Stimulated activated CD4-positive, alpha-beta T cell treated with anti-CD3 and anti-CD28 coated beads, Interleukin-12 subunit alpha, Interleukin-12 subunit beta, amount 100 ng/mL, for 24 hours (primary cell): ENCODE measurements at places on chromosomes 3 and 15.

- no peak for DNase-seq
These were observed 1.1 kb downstream of the PLXNB1 start for GRCh38 chr3:48428572-48429316.

- DNase-seq, result no peak
These were observed 13.2 kb downstream of the DPH3 start for GRCh38 chr3:16251316-16252085.

- no peak for DNase-seq
These were observed 11.1 kb upstream of the CDV3 start for GRCh38 chr3:133562376-133562775.

DNA sequence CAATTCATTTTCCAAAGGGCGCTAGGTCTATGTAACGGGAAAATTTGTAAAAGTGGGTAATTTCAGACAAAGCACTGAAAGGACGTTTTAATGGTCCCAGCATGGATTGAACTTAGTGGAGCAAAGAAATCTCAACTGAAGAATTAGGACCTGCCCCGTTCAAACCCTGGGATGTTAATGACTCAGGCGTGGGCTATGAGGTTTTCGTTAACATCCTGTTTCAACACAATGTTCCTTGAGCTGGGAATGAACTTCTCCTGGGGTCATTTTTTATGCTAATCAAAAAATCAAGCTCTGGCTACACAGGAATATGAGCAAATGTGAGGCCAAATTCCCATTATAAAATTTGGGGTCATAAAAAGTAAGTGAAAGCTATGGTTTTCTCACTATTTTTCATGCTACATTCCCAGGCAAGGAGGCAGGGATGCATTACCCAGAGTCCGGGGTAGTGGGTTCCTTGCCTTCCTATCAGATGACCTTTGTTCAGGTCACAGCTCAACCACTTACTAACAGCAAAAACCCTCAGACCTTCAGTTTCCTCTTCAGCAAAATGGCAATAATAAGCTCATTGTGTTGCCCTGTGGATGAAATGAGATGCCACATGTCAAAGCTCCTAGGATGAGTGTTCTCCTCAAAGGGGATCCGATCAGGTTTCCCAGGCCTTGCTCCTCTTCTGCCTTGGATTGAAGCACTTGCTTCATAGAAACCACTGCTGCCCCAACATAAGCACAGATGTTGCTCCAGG is 271.4 kb downstream of the ARRDC4 start:
- no peak for DNase-seq

GRCh38 chr3:23760325-23760724 is 45.4 kb upstream of the UBE2E1 start:
- no peak for DNase-seq

- DNase-seq, result no peak
These were observed 1137.3 kb upstream of the CADM2 start for GRCh38 chr3:83821506-83821905.

GRCh38 chr3:85208650-85209049 is 249.9 kb downstream of the CADM2 start:
- no peak for DNase-seq

DNA sequence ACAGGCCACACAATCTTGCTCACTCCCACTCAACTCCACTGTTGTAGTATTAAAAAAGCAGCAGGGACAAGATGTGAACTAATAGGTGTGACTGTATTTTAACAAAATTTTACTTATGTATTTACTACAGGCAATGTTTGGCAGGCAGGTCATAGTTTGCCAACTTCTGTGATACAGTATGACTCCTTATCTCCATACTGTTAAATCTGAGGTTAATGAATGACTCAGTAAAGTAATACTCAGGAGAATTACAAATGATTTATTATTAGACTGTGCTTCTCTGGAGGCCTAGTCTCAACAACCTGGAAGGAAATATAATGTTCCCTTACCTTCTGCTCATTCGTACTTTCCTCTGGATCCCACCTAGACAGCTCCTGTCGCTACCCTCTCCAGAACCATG is 258.6 kb upstream of the KCNMB2 start:
- no peak for DNase-seq

- no peak for DNase-seq
These were observed 2.1 kb upstream of the HACD2 start for GRCh38 chr3:123586968-123587367.

DNA sequence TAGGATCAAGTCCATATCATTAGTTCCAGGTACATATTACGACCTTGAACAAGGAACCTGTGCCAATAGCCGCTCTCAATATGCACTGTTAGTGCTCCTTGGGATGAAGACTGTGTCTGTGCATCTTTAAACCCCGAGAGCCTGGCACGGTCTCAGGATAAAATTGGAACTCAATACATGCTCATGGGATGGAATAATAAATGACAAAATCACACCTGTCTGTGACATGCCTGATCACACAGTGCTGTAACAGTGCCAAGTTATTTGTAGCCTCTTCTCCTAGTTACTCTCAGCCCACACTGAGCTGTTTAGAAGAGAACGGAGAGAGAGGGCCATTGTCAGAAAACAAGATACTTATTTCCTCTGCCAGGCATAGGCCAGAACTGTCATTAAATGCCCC is 82.2 kb downstream of the SSR3 start:
- DNase-seq, result no peak

DNA sequence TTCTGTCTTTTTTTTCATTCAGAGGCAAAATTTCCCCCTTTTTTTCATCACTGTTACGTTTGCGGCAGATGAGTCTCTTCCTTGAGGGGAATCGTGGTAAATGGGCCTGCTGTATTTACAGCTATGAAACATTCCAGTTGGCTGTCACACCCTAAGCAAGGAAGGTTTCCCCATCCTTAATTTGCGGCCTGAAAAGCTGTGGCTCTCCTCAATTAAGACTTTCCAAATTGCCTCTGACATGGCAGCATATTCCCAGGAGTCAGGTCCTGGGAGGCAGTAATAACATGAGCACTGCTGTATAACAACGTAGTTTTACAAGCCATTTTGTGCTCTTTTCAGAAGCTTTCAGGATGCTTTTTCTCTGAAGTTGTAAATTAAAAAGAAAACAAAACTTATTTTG is 420.9 kb downstream of the LPP start:
- DNase-seq, result no peak

GRCh38 chr3:69297501-69297900 is 88.4 kb downstream of the FRMD4B start:
- DNase-seq, result no peak

DNA sequence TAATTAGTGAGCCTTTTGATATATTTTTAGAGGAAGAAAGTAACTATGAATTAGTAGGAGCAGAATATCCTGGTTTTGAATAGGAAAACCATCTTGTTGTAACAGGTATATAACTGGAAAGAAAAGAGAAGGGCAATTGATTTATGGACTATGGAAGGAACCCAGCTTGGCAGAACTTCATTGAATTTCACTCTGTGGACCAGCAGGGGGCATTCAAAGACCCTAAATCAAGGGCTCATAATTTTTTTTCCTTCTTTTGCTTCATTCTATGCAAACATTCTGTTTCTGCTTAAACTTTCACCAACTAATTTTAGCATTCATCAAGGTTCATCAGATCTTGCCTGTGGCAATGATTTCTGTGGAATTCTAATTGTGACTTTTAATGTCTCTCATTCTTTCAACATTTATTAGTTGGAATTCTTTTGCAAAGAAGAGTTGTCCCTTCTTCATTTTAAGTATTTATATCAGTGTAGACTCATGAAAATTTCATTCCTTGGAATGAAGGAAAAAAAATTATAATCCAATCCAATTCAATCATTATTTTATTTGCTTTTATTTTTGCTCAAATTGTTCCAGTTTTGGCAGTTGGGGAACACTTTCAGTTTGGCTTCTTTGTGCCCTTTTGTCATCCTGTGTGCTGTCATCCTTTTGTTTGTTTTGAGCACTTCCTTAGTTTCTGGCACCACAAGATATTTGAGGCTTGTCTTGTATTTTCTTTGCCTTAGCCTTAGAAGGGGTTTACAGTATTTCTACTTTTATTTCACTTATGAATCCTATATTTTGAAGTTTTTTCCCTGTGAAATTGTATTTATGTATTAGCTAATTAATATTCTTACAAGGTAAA is 30.4 kb downstream of the NXPE3 start:
- DNase-seq, result no peak

DNA sequence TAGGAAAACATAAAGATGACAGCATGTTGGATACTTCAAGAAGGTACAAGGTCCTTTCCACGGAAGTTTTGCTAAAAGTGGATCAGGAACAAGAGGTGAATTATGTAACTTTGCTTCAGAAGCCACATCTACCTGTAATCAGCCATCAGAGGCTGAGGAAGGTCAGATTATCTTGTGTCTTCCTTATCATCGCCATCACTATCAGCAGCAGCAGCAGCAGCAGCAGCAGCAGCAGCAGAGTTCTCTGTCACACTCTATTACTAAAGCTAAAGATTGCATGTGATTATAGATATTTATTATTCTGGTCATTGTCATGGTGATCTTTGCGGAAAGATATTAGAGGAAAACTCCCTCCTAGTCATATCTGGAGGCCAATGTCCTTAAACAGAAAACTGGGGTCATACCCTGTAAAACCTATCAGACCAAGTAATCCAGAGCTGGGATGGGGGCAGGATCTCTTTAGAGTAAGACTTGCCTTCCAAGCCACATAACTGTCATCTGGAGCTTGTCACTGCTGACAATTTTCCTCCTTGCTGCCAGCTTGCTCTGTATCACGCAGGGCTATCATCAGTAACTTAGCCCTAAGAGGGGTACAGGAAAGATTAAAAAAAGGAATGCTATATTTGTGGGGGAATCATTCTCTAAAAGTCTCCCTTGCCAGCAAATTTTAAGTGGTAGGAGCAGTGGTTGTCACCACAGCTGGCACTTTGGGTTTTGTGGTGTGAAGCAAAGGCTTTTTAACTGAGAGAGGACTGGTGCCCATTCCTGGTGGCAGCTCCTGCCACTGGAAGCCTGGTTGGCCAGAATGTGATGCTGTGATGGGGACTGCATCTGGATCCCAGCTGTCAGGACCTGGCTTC is 130.9 kb upstream of the RASGRP1 start:
- DNase-seq, result no peak

DNA sequence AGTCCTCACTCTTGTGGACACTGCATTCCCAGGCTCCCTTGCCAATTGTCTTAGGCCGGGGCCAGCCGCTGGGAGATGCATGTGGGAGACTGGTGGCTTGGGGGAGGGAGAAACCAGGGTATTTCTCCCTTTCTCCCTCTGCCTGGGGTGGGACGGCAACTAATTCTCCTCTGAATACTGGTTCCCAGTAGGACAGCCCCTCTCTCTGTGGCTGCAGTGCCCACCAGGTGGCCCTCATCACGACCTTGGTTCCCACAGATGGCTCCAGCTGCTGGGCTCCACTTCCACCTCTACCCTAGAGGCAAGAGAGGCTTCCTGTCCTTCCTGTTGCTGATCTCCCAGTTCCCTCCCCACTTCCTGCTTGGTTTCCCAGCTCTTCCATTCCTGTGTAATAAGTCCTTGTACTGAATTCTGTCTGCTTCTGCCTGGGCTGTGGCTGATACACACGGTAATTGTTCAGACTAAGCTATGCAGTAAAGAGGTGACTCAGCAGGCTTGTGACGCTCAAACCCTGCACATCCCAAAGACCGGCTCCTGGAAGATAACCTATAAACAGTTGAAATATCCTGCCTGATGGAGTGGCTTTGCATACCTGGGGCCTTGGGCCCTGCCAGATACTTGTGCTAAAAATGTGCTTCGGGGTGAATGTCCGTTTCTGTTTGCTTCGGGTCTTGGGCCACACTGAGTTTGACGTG is 20.4 kb upstream of the COPG1 start:
- no peak for DNase-seq

GRCh38 chr3:126287536-126288241 is 69.5 kb downstream of the KLF15 start:
- DNase-seq, result no peak

DNA sequence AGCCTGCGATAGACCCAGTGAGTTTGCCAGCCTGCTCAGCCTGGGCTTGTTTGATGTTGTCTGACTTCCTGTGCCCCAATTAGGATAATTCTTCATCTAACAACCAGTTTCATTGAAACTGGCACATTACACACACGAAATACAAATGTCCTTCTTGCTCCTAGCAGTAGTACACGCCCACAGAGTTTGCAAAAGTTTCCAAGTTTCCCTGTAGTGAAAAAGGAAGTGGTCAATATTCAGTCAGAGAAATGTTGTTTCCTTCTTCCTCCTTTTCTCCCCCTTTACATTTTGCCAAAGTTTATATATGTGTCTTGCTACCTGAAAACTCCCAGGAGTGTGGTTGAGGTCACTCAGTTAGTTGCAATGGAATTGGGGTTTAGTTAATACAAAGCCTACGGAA is 58.4 kb upstream of the LRTM1 start:
- no peak for DNase-seq

- DNase-seq, result no peak
These were observed 61.8 kb upstream of the ZNF148 start for GRCh38 chr3:125436921-125437320.

GRCh38 chr3:119322021-119322834 is 28.0 kb downstream of the ARHGAP31 start:
- DNase-seq, result no peak
